ENCODE measurements at places on chromosomes 2 and 18.

GRCh38 chr2:39632876-39633275 is 32.8 kb upstream of the TMEM178A start:
- no peak for DNase-seq

GRCh38 chr2:145020694-145021093 is 500.8 kb upstream of the ZEB2 start:
- DNase-seq: no peak

GRCh38 chr2:234357666-234358065 is 139.2 kb downstream of the ARL4C start:
- DNase-seq: no peak

DNA sequence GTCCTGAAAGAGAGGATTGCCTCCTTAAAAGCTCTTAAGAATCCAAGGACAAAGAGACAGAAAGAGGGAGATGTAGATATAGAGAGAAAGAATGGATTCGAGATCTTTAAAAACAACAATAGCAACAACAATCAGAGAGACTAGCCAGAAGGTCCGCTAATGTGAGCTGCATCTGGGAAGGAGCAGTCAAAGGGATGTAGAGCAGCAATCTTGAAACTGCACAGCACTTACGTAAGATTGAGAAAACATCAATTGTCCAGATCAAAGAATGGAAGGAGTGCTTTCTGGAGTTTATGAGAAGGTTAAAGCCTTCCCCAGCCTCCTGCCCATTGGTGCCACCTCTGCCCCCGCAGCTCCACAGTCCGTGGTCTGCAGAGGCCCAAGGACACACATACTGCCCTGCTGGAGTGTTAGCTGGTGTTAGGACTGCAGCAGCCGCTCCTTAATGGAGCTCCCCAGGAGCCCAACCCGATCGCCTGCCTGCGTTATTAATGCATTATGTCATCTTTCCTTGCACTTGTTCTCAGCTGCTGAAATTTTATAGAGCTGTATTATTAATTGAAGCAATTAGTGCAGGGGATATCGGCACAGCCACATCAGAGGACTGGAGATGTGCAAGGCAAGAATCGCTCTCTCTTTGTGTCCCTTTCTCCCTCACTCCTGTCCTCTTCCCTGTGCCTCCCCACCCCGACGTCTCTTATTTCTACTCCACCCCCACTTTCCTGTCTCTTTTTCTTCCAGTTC is 94.2 kb upstream of the STPG4 start:
- DNase-seq: no peak

DNA sequence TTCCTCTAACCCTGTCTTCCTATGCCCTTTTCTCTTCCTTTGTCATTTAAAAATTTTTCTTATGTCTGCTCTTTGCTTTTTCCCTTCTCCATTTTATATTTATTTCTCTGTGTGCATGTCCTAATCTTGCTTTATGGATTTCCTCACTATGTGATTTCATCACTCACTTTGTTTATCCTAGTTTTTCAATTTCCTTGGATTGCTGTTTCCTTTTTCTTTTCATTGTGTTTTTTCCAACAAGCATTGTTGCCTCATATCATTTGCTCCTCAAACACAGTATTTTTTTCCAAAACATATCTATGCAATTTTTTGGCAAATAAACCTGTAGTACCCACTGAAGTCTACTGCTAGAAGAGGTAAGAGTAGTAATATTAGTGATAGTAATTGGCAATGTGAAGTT is 67.4 kb upstream of the PNPT1 start:
- DNase-seq: no peak
